ENCODE measurements at places on chromosomes 5 and 9.

DNA sequence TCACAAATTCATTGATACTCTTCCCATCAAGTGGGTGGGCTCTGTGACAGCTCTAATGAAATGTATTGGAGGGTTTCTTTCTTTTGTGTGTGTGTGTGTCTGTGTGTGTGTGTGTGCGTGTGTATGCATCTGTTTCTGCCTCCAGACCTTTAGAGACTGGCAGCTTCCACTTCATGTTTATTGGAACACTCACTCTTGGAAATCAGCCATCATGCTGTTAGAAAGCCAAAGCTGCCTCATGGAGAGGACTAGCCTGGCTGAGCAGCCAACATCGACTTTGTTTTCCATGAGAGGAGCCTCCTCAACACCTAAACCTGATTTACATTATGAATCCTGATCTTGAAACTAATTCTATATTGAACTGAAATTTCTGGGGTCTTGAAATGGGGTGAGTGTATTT, 128.5 kb upstream of the FAM174A start:
- no peak for DNase-seq

GRCh38 chr5:56641635-56642260, 173.6 kb upstream of the MAP3K1 start:
- DNase-seq: no peak

DNA sequence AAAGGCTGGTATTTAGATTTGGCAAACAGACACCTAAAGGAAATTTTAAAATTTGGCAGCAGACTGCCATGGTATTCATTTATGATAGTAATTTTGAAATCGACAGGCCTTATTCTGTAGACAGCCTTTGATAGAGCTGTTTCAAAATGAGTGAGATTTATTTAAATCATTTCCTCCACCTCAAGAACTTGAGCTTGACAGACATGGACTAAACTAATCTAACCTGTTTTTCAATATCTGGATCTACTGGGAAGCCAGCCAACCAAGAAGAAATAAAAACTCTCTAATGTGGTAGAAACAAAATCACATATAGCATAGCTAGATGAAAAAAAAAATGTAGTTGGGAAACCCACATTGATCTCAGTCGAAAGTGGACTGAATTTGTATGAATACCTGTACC, 56.9 kb upstream of the RASA1 start:
- DNase-seq: peak; percentile 42

DNA sequence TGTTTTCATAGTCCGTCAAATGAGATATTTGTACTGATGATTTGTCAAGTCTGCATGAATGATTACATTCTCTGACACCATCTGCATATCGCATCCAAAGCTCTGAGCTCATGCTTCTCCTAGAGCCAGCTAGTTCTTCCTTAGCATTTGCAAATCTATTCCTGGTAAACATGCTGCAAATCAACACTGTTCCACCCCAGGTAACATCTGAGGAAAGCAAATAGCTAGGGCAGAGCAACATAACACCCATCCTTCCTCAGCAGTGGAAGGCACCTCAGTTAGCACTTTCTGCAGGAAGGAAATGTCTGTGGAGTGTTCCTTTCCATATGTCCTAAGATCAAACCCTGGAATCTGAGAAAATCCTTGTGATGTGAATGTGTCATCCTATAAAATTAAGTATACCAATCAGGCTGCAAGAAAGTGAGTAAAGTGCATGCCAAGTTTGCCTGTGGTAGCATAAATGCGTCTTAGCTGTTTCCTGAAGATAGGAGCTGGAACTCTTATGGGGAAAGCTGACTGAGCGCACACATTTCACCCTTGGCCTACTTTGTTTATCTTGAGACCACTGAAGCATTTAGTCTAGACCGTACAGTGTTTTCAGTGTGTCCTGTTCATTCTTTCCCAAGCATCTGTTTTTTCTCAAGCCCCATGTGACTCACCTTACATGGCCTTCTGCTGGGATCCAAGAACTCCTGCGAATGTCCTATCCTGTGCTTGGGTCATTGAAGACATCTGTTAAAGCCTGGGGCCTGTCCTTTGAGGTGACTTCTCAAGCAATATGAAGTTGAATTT, 50.9 kb upstream of the STARD4 start:
- no peak for DNase-seq

GRCh38 chr5:62671479-62671878, 92.9 kb downstream of the LRRC70 start:
- DNase-seq: no peak

GRCh38 chr9:113152699-113153098, 1.9 kb downstream of the SLC31A2 start:
- no peak for DNase-seq

DNA sequence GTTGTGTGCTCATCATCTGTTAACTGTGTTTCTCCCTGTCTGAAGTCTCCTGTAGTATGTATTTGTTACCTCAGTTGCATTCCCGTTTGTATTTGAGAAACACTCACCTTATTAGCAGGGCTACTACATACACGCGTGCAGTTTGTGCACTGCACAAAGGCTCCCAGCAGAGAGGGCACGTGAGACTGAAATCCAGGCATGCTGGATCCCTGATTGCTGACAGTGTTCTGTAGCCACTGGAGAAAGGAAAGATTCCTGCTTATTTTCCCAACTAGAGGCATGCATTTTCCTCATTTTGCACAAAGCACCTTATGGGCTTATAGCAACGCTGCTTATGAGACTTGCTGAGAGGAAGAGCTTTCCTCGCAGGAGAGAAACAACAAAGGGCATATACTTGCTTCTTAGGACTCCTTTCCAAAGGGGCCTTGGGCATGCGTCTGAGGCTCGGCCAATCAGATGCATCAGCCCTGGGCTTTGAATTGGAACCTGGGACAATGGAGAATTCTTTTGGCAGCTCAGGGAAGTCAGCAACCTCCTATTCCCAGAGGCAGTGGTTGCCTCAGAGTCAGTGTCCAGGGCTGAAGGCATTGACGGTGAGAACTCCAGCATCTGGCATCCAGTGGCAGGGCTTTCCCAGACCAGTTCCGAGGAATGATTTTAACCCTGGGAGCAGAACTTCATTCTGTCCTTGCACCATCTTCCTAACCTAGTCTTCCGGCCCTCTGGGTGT, 9.9 kb upstream of the MEGF10 start:
- DNase-seq: no peak

DNA sequence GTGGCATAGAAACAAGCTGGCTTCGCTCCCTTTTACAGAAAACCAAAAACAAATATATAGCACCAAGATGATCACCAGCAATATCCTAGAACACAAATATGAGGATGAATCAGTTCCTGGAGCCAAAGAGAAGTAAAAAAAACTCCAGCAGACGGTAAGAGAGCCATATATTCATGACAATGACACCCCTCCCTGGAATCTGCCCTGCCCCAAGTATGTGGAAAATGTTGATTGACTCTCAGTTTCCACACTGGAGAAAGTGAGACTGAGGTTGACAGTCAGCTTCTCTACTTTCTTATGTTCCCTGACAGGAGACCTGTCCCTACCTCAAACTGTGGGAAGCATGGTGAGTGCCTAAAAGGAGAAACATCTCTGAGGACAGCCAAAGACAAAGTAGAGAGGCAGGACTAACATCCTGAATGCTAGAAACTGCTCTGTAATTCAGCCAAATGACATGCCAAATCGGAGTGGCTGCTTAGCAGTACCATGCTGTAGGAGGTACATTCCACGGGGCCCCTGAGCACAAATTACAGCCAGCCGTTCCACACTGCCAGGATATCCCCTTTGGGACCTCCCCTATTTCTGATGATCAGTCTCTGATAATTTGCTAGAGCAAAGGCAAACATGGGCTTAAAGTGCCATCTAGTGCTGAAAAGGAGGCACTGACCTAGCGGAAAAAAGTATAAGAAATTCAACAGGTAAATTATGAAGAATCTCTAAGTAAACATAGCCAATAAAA, 424.0 kb upstream of the RGMB start:
- DNase-seq: no peak

DNA sequence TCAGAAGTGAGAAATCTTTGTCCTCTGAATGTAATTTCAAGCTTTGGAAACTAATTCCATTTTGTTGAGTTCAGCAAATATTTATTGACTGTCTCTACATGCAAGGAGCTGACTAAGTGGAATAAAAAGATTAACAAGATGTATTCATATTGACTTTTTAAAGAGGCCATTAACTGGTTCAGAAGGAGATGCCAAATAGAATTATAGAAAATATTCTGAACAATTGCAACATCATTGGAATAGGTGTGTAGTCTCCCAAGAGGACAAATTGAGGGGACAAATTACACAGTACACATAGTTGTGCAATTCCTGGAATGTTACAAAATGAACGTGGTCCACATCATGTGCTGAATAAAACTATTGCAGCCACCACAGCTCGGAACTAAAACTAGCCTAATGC, 224.2 kb downstream of the NPR3 start:
- no peak for DNase-seq

- DNase-seq: no peak
Observed at GRCh38 chr5:180099733-180100611, 28.4 kb upstream of the RNF130 start.

GRCh38 chr9:83996126-83996525, 15.5 kb downstream of the RMI1 start:
- DNase-seq: no peak

DNA sequence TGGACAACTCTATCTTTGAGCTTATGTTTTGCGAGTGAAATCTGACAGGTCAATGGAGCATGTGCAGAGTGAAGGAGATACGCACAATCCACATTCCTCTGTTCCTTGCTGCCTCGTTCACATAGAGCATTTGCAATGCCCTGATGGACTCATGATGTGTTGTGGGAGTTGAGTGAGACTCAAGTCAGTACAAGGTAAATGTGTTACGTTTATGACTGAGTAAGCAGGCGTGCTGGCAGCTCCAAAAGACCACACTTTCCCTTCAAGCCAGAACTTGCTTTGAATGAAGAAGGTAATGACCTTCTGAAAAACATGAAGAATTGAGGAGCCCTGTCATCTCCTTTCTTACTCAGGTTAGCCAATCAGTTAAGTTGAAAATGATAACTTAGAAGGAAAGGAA, 477.8 kb downstream of the CTNND2 start:
- no peak for DNase-seq

DNA sequence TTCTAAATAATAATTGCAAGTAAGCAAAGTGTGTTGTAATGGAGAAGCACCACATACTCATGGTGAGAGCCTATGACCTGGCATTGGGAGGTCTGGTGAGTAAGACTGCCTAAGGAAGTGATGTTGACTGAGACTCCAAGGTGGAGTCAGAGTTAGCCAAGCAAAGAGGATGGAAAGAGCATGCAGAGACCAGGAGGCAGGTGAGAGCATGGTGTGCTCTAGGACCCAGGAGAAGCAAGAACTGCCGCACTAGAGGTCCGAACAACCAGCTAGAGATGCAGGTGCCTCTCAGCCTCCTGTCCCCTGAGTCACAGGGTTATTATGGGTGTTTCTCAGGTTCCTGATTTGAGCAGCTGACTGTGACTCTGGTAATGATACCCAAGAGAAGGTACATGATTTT, 27.3 kb downstream of the ANP32B start:
- no peak for DNase-seq

DNA sequence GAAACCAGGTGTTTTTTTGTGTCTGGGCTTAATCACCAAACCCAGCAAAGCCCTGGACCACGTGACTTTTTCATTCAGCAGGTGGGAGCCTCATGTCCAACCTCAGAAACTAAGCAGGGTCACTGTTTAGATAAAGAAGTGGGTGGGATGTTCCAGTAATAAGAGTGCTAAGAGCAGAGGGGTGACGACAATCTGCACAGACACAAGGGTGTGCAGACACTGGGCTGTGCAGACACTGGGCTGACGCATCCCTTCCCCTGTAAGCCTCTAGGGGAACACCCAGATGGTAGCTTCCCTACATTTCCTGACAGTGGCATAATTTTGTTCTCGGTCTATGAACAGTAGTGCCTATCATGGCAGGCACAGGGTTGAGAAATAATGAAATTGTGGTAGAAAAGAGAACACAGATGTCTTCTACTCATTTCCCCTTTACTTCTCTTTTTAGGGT, 85.1 kb downstream of the SAXO1 start:
- no peak for DNase-seq

DNA sequence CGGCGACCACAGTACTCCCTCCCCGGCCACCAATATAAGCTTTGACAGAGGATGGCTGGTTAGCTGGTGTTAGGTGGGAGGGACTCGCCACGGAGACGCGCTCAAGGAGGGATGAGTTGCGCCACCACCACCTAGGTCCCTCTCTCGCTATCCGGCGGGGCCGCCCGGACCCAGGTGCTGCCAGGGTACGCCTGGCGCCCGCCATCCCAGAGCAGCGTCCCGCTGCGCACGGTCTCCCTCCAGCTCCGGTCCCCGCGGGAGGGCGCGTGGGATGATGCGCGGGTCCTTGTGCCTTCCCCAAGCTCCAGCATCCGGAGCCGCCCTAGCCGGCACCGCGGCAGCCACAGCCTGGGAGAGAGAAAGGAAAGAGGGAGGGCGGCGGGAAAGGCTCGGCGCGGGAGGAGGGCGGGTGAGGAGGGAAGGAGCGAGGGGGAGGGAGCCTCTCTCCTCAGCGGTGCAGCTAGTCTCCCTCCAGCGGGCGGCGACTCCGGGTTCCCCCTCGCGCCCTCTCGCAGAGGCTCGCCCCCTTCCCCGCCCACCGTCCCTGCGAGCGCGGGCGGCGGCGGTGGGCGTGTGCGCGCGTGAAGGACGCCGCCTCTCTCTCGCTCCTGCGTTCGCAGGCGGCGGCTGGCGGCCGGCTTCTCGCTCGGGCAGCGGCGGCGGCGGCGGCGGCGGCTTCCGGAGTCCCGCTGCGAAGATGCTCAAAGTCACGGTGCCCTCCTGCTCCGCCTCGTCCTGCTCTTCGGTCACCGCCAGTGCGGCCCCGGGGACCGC, at the start of gene CAMK4:
CAMK4 (plus strand) TSS at position 598 of the 774 bp plus-strand sequence; CDS start at position 698, 100 bp downstream.
- DNase-seq: peak; percentile 49

DNA sequence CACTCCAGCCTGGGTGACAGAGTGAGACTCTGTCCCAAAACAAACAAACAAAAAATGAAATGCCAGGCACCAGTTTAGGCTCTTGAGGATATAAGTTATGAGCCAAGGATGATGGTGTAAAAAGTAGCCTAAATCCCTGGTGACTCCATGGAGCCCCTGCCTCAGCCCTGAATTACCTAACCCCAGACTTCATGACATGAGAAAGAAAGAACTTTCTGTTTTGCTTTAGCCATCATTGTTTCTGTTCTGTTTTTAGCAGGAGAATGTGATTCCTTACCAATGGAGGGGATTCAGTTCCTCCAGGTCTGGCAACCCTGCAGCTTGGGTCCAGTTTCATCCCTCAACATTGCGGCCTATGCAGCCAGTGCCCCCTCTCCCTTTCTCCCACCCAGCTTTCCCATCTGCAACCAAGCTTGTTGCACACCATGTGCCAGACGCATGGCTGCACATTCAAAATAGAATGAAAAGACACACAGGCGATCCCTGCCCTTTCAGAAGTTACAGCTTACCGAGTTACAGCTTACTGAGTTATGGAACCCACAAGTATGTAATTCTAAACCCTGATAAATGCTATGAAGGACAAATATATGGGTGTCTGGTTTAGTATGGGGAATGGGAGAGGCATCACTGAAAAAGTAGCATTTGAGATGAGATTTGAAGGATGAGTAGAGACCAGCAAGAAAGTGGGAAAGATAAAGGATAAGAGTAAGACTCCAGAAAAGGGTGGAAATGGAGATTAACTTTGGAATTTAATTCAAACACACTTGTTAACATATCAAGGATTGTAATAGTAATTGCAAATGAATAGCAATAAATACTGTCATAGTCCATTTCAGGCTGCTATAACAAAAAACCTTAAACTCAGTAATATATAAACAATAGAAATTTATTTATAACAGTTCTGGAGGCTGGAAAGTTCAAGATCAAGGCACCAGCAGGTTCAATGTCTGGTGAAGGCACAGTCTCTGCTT, 6.0 kb upstream of the SEMA5A start:
- no peak for DNase-seq
